HTR-8/SVneo (cell line): ENCODE measurements at places on chromosomes 7 and 10.
A peak's percentile ranks its signal among the peaks of the same experiment; 100 is the strongest.

DNA sequence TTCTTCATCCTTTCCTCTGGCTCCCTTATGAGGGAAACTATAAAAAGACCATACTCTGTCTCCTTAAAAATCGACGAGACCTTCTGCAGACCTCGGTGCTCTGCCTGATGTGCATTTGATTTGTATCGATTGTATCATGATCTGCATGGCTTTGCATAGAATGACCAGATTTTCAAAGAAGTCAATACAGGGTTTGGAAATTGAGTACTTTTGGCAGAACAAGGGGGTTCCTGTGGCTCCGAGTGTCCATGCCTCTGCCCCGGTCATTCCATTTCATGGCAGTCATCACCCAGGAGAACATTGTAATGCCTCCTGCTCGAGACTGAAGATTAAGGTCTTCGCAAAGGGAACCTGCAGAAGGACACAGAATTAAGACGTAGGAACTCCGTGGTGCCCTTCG is 685 bp downstream of the CASP2 start:
- no peak for DNase-seq

DNA sequence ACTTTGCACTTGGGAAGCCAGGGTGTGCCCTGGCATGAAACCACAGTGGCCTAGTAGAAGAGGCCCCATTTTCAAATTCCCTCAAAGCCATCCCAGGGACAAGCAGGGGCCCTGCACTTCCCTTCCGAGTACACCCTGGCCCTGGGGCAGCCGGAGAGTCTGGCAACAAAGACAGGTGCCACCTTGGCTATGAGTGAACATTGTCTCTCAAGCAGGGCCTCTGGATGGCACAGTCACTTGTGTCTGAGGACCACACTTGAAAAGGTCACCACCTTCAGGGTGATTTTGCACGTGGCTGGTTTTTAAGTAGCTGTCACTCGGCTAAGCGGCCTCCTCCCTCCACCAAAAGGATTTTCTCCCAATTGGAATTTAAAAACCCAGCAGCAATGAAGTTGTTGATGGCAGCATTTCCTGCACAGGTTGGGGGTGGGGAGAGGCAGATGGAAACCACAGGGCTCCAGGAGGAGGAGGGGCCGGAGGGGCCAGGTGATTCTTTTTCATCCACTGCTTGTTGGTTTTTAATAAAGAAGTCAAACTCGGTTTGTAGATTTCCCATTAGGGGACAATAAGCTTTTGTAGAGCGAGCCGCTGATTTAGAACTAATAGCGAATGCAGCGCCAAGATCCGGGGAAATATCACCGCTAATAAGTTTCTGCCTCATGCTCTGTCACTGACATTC is 33.9 kb downstream of the C10orf105 start:
- no peak for DNase-seq

GRCh38 chr10:33099748-33100147 is 141.7 kb upstream of the ITGB1 start:
- no peak for DNase-seq

DNA sequence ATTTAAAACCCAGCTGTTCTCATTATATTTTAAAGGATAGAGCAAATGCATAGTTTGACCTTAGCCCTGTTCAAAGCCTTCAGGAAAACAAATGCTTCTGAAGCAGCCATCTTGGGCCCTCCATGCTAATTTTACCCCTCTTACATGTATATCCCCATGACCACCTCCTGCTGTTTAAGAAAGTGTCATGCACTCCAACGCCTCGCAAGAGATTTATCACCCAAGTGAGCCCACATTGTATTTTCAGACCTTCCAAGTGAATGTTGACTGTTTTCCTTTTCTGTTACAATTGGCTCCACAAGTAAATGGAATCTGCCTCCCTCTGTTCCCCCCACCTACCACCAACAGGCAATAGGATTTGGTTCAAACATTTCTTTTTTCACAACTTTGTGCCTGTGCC is 5.3 kb downstream of the TMEM72 start:
- no peak for DNase-seq

DNA sequence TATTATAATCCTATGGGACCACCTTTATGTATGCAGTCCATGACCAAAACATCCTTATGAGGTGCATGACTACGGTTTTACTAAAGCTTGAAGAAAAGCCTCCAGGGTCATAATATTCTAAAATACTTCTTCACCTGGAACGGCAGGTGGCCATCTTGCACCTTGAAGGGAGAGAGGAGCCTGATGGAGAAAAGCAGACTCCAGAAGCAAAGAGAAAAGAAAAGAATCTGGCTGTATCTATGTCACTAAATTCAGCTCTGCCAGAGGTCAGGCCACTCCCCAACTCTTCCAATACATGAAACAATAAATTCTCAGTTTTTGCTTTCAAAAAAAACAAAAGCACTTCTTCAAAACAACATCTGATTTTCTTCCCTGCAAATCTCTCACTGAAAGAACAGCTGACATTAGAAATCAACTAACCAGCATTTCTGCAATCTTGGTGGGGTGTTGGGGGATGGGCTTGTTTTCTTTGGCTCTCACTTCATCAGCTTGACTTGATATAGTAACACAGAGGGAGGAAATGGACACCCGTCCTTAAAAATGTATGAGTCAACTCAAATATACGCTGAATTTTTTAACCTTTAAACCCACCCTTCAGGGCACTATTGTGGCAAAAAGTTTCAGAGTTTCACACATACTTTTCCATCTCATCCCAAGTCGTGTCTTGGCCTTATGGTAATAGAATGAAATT is 21.7 kb downstream of the HIBADH start:
- peak; percentile 62 for DNase-seq

DNA sequence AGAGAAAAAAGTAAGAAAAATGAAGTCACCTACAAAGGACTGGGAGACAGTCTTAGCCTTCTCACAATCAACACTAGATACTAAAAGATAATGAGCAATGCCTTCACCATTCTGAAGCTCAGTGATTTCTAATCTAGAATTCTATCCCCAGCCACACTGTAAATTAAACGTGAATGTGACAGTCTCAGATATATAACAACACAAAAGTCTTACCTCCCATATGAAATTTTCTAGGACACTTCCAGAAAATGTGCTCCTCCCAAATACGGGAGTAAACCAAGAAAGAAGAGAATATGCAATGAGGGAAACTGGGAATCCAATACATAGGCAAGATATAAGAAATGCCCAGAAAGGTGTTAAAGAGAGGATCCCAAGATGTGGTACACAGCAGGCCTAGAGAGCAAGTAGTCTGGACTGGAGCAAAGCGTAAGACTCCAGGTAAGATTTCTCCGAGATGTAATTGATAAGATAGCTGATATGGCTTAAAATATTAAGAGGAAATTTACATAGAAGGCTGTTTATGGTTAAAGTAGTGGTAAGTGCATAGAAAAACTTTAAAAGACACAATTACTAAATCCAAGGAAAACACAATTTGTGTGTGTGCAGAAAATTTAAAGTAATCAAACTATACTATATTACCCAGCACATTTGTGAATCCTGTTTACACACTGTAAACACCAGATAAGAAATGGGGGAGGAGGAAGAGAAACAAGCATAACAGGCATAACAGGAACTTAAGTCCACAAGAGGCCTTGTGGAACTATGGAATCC is 44.1 kb downstream of the SGMS1 start:
- no peak for DNase-seq

- DNase-seq = no peak
Measured at GRCh38 chr7:138006106-138006505, 4.2 kb upstream of the CREB3L2 start.
